Esophagus squamous epithelium (tissue), 5 donors: ENCODE measurements at places on chromosomes 7 and 10.

DNA sequence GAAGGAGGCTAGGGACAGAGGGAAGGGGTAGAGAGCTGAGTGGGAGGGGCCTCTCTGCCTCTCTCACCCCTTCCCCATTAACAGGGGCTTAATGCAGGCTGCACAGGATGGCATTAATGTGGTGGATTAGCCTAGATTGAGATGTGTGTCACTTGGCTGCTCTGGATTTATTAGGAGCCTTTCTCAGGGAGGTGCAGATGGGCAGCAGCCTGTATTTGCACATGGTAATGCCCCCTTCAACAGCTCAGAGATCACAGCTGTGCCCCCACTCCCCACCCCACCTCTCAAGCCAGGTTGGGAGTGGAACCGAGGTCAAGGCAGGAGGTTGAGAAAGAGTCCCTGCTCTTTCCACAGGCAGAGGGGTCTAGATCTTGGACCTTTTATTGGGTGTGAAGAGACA lies 7.3 kb downstream of the PITX3 start:
- DNase-seq, result no peak

- DNase-seq, result no peak
Observed at GRCh38 chr7:15478401-15478800, 83.4 kb downstream of the AGMO start.

DNA sequence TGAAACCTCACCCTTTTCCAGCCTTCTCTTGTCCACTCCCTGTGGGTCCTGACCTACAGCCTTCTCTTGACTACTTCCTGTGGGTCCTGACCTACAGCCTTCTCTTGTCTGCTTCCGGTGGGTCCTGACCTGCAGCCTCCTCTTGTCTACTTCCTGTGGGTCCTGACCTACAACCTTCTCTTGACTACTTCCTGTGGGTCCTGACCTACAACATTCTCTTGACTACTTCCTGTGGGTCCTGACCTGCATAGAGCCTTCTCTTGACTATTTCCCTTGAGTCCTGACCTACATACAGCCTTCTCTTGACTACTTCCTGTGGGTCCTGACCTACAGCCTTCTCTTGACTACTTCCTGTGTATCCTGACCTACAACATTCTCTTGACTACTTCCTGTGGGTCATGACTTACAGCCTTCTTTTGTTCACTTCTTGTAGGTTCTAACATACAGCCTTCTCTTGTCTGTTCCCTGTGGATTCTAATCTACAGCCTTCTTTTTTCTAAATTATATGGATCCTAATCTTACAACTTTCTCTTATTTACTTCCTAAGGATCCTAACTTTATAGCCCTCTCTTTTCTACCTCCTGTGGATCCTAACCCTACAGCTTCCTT lies 36.5 kb downstream of the C10orf71 start:
- DNase-seq, result no peak

- DNase-seq, result no peak
Observed at GRCh38 chr10:42594246-42594650, 44.1 kb downstream of the ZNF33B start.

- no peak for DNase-seq
Observed at GRCh38 chr10:100508691-100509150, 10.9 kb downstream of the SEC31B start.

- DNase-seq, result no peak
Observed at GRCh38 chr10:70115948-70116682, 16.5 kb downstream of the AIFM2 start.

- no peak for DNase-seq
Observed at GRCh38 chr7:22842383-22842941, 19.8 kb upstream of the TOMM7 start.

DNA sequence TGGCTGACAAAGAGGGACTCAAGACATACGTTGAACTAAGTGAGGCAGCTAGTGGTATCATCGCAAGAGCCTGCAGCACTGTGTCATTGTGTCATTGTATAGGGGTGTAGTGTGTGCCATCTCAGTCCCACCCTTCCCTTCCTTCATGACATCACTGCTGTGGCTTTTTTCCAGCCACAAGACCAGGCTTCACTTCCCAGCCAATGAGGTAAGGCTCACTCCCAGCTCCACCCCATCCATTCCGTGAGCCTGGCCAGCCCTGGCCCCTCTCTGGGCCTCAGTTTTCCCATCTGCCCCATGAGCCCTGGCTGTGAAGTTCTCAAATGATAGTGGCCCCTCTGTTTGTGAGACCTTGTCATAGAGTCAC lies 134.3 kb upstream of the ZMIZ1 start:
- no peak for DNase-seq

DNA sequence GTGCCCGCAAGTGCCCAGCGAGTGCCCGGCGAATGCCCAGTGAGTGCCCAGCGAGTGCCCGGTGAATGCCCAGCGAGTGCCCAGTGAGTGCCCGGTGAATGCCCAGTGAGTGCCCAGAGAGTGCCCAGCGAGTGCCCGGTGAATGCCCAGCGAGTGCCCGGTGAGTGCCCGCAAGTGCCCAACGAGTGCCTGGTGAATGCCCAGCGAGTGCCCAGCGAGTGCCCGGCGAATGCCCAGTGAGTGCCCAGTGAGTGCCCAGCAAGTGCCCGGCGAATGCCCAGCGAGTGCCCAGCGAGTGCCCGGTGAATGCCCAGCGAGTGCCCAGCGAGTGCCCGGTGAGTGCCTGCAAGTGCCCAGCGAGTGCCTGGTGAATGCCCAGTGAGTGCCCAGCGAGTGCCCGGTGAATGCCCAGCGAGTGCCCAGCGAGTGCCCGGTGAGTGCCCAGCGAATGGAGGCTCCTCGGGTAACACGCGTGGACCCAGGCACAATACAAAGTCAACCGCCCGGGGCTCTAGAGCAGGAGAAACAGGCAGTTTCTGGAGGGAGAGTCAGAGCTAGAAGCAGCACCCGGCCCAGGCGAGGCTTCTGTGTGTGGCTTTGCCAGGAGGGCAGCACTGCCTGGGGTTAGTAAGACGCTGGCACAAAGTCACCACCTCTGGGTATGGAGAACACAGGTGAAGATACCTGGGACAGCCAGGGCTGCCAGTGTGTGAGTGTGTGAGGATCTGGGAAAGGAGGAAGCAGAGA lies 38.2 kb upstream of the CFAP46 start:
- DNase-seq, result no peak

DNA sequence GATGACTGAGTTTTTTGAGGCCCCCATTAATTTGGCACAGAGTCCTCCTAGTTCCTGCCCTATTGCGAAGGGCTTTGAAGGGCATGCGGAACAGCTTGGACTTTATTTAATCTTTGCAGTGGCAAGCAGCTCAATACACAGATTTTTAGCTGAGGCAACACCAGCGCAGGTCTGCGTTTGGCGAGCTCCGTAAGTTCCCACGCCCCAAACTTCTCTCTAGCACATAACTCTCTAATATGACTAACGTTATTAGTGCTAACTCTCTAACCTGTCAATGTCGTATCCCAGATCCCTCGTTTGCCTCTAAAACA lies 366 bp upstream of the TAF3 start:
- DNase-seq, result no peak

- DNase-seq, result no peak
Observed at GRCh38 chr10:100793055-100793454, 47.7 kb downstream of the PAX2 start.

DNA sequence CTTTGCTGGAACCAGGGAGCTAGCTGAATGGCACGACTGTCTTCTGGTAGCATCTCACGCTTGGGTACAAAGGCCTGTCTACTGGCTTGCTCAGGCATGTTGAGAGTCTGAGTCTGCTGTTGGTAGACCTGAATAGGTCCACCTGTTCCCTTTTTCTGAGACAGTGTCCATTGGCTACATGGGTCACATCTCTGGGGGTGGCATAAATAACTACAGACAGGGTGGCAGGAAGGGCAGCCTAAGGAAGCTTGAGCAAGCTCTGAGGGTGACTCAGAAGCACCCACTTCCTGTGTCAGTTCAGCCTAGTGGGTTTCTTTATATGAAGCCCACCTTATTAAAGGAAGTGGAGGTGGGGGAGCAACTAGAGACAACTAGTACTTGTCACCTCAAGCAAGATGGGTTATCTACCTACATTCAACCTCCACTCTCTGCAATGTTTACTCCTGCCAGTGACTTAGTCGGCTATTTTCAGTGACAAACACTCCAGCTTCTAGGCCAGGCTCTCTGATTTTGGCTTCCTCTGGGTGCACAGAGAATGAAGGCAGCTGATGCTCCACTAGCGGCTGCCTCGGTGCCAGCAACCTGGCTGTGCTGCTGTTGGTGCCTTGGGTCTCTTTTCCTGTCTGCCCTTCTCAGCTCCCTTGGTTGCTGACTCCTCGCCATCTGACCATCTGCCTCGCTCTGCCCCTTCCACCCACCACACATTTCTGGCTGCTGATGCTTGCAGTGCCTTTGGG lies 5.7 kb upstream of the ZYX start:
- no peak for DNase-seq

DNA sequence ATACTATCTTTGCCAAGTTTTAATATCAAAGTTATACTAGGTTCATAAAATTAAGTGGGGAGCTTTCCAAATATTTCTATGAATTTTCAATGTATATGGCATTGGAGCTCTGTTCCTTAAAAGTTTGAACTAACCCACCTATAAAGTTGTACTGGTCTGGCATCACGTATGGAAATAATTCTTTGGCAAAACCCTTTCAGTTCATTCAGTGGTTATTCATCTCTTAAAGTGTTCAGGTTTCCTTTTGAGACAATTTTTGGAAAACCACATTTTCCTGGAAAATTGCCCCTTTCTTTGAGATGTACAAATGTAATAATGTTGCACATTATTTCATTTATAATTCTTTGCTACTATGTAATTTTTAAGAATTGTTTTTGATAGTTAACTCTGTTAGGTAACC lies 62.5 kb upstream of the INPP5A start:
- no peak for DNase-seq

DNA sequence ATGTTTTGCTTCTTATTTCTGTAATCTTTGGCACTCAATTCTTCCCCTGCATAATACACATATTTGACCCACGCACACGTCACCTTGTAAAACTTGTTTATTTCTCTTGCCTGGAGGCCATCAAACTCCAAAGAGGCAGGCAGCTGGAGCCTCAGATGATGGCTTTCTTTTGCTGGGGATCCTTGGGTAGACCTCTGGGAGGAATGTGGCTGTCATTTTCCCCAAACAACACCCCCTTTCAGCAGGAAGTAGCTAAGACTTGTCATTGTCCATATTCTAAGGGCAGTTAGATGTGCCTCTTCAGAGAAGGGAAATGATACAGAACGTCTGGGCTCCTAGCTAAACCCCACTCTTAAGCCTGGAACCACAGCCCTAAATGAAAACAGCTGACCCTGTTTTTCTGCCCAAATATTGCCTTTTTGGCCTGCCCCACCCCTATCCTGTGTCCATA lies 111.3 kb downstream of the ITGB8 start:
- DNase-seq, result no peak

DNA sequence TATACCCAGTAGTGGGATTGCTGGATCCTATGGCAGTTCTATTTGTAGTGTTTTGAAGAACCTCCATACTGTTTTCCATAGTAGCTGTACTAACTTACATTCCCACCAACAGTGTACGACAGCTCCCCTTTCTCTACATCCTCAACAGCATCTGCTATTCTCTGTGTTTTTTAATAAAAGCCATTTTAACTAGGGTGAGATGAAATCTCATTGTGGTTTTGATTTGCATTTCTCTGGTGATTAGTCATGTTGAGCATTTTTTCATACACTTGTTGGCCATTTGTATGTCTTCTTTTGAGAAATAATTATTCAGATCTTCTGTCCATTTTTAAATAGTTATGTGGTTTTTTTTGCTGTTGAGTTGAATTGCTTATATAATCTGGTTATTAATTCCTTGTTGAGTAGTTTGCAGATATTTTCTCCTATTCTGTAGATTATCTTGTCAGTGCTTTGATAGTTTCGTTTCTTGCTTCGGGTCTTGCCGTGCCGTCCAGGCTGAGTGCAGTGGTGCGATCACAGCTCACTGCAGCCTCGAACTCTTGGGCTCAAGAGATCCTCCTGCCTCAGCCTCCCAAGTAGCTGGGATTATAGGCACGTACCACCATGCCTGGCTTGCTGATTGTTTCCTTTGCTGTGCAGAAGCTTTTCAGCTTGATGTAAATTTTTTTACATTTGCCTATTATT lies 12.0 kb downstream of the MTG1 start:
- no peak for DNase-seq

GRCh38 chr7:27251652-27252590 lies 9.3 kb downstream of the EVX1 start:
- no peak for DNase-seq

DNA sequence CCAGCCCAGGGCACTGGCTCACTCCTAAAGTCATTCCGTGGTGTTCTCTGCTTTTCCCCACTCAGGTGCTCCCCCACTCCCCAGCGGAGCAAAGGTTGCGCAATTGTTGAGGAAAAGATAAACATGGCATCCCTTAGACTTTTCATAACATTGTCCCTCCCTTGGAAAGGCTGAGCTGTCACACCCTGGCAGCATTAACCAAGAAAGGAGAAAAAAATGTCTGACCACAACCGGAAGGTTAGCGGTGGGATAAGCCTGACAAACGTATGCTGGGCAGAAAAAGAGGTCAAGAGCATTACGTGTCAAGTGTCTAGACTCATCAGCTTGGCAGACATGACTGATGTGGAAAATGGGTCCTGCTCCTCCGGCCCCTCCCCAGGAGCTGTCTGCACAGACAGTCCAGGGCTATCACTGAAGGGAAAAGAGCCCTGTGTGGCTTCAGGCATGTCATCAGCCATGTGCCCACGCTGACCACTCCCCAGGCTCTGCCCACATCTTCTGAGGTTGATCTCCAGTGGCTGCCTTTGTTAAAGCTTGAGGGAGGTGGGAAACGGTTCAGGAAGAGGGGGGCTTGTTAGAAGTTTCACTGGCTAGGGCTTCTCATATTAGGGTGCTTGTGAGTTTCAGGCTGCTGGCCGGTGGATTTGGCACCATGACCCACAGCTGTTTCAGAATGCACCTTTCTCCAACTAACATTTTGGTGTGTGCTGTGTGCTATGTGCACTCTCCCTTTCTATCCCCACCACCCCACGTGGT lies 30.1 kb downstream of the BTBD16 start:
- DNase-seq, result no peak

- DNase-seq, result no peak
Observed at GRCh38 chr10:79305515-79305914, 41.8 kb upstream of the PPIF start.

- no peak for DNase-seq
Observed at GRCh38 chr7:20798694-20799121, 12.0 kb upstream of the SP8 start.

DNA sequence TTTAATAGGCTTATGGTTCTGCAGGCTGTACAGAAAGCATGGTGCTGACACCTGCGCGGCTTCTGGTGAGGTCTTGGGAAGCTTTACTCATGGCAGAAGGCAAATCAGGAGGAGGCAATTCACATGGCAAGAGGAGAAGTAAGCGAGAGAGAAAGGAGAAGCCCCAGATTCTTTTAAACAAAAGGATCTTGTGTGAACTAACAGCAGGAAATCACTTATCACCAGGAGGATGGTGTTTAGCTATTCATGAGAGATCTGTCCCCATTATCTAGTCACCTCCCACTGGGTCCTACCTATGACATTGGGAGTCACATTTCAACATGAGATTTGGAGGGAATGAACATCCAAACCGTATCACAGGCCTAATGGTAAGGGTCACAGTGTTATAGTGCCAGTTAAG lies 678.0 kb upstream of the KCND2 start:
- no peak for DNase-seq

GRCh38 chr7:24152356-24152755 lies 131.6 kb upstream of the NPY start:
- DNase-seq, result no peak
